Activated T-cell treated with anti-CD3 and anti-CD28 coated beads for 1 hour (primary cell): ENCODE measurements at places on chromosomes 13 and 19.

- DNase-seq = no peak
These were observed 32.2 kb upstream of the IPO5 start for GRCh38 chr13:97921176-97921816.

DNA sequence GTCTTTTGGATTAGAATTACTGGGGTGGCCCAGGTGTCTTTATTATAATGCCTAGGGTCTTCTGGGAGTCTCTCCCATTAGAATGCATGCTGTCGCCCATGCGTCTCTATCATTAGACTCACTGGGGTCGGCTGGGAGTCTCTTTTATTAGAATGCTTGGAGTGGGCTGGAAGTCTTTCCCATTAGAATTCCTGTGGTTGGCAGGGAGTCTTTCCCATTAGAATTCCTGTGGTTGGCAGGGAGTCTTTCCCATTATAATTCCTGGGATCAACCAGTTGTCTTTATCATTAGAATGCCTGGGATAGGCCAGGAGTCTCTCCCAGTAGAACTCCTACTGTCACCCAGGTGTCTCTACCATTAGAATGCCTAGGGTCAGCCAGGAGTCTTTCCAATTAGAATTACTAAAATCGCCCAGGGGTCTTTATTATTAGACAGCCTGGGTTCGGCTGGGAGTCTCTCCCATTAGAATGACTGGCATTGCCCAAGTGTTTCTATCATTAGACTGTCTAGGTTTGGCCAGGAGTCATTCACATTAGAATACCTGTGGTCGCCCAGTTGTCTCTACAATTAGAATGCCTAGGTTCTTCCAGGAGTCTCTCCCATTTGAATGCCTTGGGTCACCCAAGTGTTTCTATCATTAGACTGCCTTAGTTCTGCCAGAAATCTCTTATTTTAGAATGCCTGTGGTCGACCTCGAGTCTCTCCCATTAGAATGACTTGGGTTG lies 1558.5 kb downstream of the UQCRFS1 start:
- no peak for DNase-seq

DNA sequence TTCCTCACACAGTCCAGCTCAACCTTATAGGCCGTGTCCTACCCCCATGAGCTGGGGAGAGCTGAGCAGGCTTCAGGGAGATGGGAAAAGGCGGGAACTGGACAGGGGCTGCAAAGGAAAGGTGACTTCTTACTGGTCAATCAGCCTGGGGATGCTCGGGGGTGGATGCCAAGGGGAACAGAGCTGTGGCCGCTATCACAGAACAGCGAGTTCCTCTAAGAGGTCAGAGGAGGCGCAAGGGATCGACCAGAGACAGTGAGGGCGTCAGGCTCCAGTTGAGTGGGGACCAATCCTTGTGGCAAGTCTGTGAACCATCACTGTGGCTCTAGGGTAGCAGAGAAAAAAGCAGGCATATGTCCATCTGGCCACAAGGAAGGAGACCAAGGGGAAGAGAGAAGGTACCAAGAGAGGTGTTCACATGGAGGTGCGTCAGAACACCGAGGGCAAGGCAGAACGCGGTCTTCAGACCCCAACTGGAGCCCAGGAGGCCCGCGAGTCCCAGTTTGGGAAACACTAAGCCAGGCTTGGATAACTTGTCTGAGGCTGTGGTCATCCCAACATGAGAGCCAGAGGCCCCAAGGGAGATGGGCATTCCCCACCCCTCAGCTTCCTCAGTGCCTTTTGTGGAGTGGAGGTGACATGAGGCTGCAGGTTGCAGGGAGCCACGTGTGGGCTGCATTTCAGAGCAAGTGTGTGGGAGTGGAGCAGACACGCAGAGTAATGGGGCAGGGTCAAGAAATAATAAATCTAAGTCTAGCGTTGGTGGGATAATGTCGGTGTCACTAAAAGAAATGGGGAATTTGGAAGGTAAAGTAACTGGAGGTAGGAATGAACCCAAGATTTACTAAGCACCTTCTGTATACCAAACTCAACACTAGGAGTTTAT lies 3.9 kb downstream of the F10 start:
- no peak for DNase-seq

DNA sequence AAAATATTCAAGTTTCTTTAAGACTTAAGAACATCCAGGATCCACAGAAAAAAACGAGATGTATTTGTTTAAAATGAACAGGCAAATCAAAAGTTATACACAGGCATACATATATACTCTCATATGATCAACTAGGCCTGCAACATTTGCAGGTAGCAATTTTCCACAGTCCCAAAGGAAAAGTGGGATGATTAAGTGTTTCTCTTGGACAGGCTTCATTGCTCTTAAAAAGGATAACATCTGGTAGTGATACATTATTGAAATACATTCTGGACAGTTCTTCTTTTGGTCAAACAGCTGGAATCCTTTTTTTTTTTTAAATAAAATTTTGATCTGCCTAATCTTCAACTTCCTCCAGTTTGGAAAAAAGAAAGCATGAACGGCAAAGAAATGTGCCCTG lies 114.8 kb upstream of the TDRD3 start:
- no peak for DNase-seq

GRCh38 chr13:38398711-38399493 lies 49.3 kb downstream of the UFM1 start:
- DNase-seq = no peak

DNA sequence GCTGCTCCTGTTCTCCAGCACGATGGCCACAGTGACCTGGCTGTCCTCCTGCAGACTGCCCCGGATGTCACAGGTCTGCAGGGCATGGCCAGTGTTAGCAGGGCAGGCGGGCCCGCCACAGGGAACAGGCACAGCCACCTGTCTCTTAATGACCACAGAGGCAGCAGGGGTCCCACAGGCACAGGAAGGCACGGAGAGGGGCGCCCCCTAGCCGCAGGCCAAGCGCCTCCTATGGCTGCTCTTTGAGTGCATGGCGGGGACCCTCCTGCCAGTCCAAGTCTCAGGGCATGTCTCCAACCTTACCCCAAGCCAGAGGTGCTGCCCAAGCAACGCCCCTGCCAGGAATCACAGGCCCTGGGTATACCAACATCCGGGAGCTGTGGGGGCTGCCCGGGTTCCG lies 14.1 kb downstream of the IZUMO4 start:
- no peak for DNase-seq

DNA sequence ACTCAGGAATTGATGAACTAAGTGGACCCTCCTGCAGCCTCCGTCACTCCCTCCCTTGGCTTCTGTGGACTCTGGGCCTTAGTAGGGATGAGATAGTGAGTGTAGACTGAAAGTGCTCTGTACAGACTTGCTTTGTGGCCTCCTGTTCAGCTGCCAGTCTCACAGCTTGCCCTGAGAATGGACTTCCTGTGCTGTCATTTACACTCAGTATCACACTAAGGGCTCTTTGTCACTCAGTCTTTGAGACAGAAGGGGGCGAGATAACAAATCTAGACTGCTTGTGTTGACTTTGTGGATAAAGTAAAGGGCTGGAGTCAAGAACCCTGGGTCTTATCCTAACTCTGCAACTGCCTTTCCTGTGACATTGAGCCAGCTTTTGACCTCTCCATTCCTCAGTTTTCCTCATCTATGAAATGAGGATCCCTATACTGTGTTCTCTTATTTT lies 21.0 kb upstream of the SPRY2 start:
- DNase-seq = no peak

GRCh38 chr13:90706631-90707030 lies 640.9 kb upstream of the MIR17HG start:
- no peak for DNase-seq

DNA sequence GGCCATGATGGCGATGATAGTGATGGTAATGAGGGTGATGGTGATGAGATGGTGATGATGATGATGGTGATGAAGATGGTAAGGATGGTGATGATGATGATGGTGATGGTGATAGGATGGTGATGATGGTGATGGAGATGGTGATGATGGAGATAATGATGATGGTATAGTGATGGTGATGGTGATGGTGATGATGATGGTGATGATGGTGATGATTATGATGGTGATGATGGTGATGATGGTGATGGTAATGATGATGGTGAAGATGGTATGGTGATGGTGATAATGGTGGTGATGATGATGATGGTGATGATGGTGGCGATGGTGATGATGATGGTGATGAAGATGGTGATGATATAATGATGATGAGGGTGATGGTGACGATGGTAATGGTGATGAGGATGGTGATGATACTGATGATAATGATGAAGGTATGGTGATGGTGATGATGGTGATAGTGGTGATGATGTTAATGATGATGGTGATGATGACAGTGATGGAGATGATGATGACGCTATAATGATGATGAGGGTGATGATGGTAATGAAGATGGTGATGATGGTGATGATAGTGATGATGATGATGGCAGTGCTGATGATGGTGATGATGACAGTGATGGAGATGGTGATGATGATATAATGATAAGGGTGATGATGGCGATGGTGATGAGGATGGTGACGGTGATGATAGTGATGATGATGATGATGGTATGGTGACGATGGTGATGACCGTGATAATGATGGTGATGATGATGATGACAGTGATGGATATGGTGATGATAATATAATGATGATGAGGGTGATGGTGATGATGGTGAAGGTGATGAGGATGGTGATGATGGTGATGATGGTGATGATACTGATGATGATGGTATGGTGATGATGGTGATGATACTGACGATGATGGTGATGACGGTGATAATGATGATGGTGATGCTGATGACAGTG lies 37.5 kb downstream of the ZNF557 start:
- DNase-seq = no peak

GRCh38 chr19:3585301-3586126 lies at the start of gene GIPC3:
TSS of gene GIPC3 (plus strand) at chr19:3585478. CDS start at chr19:3585598, 120 bp downstream.
- DNase-seq = no peak

GRCh38 chr19:30881930-30882329 lies 467.3 kb downstream of the TSHZ3 start:
- no peak for DNase-seq

GRCh38 chr13:110713642-110713952 lies at the start of gene ING1:
TSS of gene ING1 (plus strand) at chr13:110713700. CDS start at chr13:110714150, 450 bp downstream.
- no peak for DNase-seq
